ENCODE measurements at places on chromosomes 6 and 20.

- DNase-seq: no peak
Observed at GRCh38 chr6:73043446-73043845, 181.8 kb downstream of the KHDC1L start.

- DNase-seq: no peak
Observed at GRCh38 chr6:162271922-162272321, 455.6 kb downstream of the PRKN start.

DNA sequence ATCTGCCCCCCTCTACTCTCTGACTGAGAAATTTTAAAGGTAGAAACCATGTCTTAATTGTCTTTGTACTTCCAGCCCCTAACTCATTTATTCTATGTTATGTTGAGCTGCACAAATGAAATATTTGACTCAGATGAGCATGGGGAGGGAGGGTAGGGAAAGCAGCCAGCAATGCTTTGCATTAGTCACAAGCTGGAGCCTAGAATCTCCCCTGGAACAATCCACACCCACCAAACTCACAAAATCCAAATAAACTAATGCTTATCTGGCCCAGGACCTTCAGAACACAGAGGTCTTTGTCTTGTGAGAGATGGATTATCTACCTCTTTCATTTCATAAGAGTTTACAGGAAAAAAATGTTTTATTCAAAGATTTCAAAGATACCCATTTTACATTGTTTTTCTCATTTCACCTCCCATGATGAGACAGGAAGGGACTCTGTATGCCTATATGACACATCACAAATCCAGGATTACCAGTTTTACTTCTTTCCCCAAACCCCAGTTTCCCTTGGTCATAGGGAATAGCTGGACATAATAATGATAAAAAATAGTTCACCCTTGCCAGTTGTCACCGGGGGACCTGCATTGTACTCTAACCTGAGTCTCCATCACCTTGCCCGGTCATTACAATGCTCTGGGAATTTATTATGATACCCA, 466.9 kb downstream of the KIF16B start:
- no peak for DNase-seq

DNA sequence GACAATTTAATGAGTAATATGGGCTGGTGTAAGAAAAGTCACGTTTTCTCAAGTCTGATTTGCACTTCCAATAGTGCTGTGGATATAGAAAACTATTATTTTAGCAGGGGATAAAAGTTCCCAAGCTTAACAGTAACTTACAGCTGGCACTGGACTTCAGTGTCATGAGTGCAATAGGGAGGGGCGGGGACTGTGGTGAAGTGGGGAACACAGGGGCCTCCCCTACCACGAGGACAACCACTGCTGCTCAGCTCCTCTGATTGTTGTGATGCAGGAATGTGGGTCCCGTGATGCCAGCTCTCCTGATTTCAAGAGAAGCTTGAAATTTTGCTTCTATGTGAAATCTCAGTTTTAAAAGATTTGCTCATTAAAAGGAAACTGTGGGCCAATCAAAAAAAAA, 24.0 kb downstream of the SLC13A3 start:
- DNase-seq: no peak

DNA sequence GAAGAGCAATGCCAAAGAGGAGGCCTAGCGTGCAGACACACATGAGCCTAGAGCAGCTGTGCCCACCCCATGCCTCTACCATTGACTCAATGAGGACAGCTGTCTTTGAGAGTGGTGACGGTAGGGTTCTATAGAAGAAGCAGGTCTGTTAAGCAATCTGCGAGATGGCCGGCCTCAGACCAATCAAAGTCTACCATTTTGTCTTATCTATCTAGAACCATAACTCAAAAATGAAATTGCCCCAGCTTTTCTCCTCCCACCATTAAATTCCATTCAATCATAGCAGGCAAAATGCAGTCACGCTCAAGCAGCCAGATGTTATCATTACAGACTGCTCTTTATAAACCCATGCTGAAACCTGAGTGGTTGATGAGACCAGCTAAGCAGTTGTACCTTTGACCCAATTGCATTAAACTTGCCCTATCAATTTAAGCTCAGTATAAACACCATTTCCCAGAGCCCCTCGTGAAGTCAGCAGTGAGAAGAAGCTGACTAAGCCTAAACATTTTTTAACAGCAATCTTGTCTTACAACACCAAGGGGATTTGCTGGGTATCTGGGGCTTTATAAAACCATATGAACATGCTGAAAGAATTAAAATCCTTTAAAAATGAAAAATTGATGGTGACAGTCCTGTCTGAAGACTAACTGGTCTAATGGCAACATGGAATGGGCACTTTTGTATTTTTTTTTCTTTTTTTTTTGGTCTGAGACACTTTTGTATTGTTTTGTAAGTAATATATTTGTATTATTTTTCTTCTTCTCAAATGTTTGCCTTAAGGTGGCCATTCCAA, 57.5 kb downstream of the FOXC1 start:
- DNase-seq: peak; percentile 83

GRCh38 chr20:41224281-41224680, 86.9 kb downstream of the PLCG1 start:
- no peak for DNase-seq

DNA sequence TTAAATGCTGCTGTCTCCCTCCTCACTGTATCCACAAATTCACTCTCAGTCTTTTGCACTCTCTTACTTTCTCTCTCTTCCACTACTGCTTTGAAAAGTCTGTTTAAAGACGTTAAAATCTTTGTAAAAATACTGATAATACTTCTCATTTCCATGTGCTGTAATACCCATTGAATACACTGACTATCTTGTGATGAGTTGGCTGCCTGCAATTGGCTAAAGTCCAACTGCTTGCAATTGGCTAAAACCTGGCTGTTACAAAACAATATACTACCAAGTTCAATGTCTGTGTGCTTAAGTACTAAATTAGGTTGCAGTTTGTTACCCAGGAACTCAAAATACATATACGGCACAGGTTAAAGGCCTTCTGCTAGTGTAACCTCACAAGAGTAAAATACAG, 264.8 kb downstream of the THBS2 start:
- peak; percentile 20 for DNase-seq

DNA sequence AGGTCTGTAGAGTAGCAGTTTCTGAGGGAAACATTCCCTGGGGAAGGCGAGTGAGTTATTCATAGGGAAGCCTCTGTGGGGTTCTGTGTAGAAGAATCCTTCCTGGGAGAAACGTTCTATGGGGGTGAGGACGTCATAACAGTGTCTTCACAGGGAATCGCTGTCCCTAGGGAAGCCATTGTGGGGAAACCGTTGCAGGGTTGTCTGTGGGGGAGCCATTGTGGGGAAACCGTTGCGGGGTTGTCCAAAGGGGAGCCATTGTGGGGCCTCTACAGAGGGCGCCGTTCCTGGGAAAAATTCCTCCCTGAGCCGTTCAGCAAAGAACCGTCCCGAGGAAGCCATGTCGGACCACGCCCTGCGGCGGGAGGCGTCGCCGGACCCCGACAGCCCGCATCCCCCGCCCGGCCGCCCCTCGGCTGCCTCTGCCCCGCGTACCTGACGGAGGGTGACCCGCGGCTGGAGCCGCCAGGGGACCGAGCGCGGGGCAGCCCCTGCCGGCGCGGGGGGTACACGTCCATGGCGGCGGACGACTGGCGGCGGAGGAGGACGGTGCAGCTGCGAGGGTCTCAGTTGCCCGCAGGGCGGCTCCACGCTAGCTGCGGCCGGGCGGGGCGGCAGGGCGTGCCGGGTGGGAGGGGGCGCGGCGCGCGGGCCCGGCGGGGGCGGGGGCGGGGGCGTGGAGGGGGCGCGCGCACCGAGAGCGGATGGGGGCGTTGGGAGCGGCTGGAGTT, at the start of gene DNAAF9:
Gene DNAAF9, minus strand, starts transcription at position 630 of the 731 bp plus-strand sequence. Its CDS starts 112 bp downstream, at position 518.
- peak; percentile 63 for DNase-seq

- no peak for DNase-seq
Observed at GRCh38 chr6:13711324-13711732, 307 bp downstream of the RANBP9 start.

- no peak for DNase-seq
Observed at GRCh38 chr6:122449069-122449468, 22.5 kb downstream of the SERINC1 start.
